Stimulated activated naive CD8-positive, alpha-beta T cell treated with anti-CD3 and anti-CD28 coated beads, Interleukin-15, amount 100 ng/mL, for 72 hours (primary cell): ENCODE measurements at places on chromosomes 13 and 19.

GRCh38 chr19:46644720-46645119, 8.7 kb upstream of the GNG8 start:
- no peak for DNase-seq

DNA sequence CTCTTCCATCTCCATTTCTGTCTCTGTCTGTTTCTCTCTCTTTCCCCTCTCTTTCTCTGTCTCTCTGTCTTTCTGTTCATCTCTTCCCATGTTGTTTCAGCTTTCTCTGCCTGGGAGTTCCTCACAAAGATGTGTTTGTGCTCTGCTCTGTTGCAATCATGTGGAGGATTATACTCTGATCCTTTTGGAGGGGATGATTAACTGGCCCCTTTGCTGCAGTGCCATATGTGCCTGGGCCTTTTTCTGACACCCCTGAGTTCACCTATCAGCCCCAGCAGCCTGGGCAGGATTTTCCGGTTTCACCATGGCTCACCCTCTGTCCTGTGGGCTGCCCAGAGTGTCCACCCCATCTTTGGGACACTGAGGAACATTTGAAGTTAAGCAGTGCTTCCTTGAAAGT, 9.0 kb upstream of the TEX26 start:
- DNase-seq, result no peak

GRCh38 chr19:6682607-6683128, 12.7 kb upstream of the TNFSF14 start:
- no peak for DNase-seq

GRCh38 chr19:18282788-18283141, 1.3 kb upstream of the JUND start:
- DNase-seq, result peak; percentile 26

- no peak for DNase-seq
Observed at GRCh38 chr13:113548171-113548641, 36.3 kb upstream of the TFDP1 start.

DNA sequence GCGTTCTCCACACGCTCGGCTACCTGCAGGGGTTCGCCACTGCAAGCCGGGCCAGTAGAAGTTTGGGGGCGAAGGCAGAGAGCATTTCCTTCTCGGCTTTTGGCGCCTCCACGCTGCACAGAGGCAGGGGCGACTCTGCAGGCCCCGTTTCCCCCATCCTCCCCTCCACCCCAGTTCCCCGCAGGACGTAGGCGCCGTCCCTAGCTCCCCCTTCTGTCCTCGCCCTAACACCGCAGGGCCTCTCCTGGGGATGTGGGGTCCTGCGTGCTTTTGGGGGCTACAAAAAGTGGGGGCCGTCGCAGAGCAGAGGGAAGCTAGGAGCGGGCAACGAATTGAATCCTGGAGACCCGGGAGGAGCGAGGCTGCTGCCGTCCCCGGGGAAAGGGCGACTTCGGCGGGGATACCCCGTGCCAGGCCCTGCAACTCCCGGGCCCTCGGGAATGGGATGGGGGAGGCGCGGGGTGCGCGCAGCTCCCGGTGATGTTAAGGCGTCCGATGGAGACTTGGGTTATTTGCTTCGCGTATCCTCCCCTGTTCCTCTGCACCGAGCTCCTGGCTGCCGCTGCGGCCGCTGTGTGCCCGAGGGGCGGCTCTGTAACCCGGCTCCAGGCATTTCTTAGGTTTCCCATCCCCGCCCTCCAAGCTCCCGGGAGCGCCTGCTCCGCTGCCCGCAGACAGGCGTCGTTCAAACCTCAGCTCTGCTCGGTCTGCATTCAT, 255.9 kb upstream of the SOX21 start:
- DNase-seq, result peak; percentile 0

- no peak for DNase-seq
Observed at GRCh38 chr13:35309706-35310105, 166.8 kb downstream of the MAB21L1 start.

- peak; percentile 35 for DNase-seq
Observed at GRCh38 chr19:29526730-29527499, 1.1 kb downstream of the VSTM2B start.

- no peak for DNase-seq
Observed at GRCh38 chr13:22861958-22862466, 318.8 kb upstream of the SGCG start.

DNA sequence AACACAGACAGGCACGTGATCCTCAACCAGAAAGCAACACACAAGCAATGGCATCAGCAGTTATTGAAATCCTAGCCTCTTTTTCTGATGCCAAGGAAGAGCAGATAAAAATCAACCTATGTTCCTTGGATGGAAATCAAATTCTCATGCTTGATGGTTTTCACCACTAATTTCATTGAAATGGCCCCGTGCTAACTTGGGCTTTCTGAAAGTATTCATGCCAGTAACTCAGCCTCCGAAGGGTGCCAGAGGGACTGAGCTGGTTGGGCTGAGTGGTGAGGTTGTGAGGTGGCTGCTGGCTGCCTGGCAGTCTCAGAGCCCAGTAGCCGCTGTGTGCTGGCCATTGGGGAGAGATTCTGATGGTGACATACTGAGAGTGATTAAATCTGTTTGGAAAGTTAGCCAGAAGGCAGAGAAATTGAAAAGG, 309.3 kb downstream of the DCT start:
- no peak for DNase-seq
